ENCODE measurements at places on chromosomes 3 and 15.

DNA sequence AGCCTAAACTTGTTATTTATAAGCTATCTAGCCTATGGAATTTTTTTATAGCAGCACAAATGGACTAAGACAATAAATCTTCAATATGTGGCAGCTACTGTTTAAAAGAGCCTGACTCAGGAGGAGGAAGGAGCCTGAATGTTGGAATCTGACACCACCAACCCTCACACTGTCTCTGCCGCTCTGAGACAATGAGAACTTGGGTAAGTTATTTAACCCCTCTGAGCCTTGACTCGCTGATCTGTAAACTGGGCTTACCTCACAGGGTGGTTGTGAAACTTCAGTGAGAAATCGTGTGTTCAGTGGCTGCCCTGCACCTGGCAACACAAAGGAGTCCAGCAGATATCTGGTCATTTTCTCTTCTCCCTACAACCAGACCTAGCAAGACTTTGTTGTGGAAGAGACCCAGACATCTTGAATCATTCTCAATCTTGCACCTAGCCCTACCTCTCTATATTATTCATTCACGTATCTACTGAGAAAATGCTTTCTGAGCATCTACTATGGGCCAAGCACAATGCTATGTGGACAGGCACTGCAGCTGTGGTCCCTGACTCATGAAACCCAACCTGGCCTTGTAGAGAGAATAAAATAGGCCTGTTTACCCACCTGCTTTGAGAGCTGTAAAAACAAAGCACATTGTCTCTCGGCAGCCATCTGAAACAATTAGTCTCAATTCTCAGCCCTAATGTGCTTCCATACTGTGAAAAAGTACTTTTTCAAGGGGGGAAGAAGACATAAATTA lies 81.9 kb upstream of the SLC25A36 start:
- no peak for DNase-seq

- peak; percentile 37 for DNase-seq
Observed at GRCh38 chr3:184637705-184638104, 74.2 kb downstream of the MAGEF1 start.

GRCh38 chr15:38994310-38994709 lies 429.7 kb upstream of the RASGRP1 start:
- DNase-seq: no peak

- DNase-seq: no peak
Observed at GRCh38 chr3:16338999-16339398, 74.0 kb downstream of the OXNAD1 start.

- peak; percentile 25 for DNase-seq
Observed at GRCh38 chr3:10602769-10603768, 97.7 kb upstream of the ATP2B2 start.

GRCh38 chr3:54863786-54864185 lies 64.1 kb downstream of the LRTM1 start:
- no peak for DNase-seq

- no peak for DNase-seq
Observed at GRCh38 chr3:8442993-8443650, 58.5 kb upstream of the LMCD1 start.

GRCh38 chr15:22866079-22866478 lies 27.6 kb downstream of the NIPA2 start:
- no peak for DNase-seq

DNA sequence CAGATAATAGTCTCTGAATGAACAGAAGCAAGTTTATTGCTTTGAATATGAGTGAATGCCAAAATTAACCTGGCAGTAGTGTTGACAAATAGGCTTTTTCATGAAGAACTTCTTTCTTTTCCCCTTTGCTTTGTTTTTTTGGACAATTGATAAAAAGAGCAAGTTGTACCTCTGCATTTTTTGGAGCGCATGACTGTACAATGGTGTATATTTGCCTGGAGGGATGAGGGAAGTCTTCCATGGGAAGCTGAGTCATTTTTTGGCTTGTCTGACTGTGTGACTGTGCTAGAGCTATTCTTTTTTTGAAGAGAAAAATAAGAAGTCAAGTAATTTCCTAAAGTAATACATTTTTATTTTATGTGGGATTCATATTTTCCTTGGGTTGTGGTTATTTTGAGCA lies 186.9 kb downstream of the KLHL25 start:
- DNase-seq: no peak

GRCh38 chr3:25155652-25156471 lies 272.2 kb upstream of the RARB start:
- no peak for DNase-seq

DNA sequence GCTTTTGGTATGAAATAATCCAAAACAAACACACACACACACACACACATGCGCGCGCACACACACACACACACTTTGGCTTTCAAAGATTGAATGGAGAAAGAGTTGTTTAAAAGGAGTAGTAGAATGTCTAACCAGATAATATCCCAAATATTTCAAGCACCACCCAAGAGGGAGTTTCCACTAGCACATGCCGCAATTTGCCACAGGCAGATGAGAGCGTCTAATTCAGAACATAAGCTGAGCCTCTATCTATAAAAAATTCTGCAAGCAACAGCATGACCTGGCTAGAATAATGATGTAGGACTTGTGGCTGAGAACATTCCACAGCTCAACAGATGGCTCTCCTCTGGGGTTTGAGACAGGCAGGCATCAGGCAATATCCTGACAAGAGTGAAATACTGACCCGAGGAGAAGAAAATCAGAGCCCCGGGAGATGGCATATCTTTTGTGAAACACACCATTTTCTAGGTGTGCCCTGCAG lies 302.5 kb upstream of the GADL1 start:
- no peak for DNase-seq

GRCh38 chr3:8665407-8665896 lies 20.9 kb upstream of the SSUH2 start:
- no peak for DNase-seq

DNA sequence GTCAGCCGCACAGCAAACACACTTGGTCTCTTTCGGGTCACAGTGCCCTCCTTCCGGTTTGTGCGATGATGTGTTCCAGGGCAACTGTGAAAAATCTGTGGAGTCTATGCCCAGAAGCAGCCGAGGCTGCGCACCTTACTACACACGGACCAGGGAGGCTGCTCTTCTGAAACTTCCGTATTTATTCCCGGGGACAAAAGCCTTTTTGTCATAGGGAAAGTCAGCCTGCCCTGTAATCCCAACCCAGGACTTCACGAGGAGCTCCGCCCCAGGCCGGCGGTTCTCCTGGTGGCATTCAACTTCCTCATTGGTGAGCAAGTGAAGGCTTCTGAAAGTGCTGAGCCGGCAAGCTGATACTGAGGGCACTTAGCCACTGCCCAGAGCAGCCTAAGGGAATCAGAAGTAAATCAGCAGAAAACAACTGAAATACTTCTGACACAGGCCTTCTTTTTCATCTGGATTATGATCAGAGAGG lies 126.5 kb downstream of the FMN1 start:
- DNase-seq: no peak

DNA sequence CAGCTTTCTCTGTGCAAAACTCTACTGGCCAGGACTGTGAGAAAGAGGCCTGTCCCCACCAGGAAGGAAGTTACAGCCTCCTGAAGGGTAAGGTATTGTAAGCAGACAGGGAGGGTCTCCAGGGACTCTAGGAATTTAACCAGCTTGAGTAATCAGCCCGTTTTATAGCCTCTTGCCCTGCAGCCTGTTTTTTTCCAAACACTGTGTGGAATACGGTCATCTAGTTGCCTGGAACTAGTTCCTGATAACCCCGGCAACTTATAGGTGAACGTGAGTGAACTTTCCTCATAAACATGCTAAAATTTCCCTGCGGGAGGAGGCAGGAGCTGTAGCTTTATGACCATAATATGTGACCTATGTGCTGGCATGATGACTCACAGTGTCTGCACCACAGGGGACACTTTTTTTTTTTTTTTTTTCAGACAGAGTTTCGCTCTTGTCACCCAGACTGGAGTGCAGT lies 60.1 kb upstream of the DAZL start:
- no peak for DNase-seq

GRCh38 chr3:167198949-167199600 lies 181.0 kb downstream of the ZBBX start:
- no peak for DNase-seq

DNA sequence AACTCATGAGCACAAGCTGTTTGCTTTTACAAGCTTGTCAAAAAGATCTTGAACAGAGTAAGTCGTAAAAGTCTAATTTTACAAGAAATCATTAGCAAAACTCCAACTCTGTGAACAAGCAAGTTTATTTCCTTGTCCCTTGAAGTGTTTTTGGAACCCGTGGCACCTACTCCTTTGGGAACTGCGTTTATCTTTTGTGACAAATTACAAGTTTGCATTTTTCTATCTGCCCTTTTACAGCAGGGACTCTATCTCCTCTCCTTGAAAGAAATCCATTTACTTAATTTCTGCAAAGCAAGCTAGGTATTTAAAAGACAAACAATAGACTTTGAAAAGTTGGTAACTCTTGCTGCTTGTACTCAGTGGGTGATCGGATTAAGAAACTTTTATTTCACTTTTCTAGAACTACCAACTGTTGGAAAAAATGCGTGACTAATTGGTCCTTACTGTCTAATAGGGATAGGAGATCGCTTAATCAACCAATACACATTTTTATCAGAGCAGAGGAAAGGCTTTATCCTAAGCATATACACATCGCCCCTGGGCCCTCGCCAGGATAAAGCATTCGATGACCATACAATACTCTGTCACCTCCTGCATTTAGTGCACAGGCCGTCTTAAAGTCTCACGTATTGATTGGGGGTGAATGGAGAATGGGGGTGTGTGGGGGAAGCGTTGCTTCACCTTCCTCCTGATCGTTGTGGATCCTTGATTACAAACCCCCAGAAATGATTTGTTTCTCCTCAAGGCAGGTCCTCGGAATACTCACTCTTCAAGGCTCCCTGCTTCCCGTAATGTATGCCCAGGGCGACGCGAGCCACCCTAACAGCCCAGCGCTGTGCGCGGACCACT lies 1.7 kb downstream of the PRTG start:
- no peak for DNase-seq

DNA sequence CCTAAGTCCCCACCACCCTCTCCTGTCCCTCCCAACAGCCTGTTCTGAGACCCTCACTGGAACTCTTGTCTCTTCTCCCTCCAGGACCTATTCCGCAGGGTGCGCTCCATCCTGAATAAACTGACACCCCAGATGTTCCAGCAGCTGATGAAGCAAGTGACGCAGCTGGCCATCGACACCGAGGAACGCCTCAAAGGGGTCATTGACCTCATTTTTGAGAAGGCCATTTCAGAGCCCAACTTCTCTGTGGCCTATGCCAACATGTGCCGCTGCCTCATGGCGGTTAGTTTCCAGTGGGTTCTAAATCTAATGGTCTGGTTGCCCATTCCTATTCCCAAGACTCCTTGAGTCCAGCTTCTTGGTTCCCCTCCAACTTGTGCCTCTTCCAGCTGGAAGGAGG lies 9.3 kb downstream of the EIF4G1 start:
- DNase-seq: no peak

DNA sequence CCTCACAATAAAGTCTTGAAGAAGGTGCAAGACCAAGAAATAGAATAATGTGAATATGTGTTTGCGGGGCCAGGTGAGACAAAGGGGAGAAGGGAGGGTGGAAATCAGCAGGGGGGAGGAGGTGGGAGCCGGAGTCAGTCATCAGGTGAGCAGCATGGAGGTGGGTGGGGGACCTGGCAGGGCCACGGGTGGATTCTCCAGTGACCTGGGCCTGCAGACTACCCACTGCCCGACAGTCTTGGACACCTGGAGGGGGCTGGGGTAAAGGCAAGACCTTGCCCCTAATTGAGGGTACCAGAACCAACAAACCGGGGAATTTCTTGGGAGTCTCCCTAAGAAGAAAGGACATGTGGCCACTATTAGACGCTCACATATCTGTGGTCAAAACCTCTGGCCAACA lies 95.8 kb downstream of the CHSY1 start:
- DNase-seq: no peak

- DNase-seq: no peak
Observed at GRCh38 chr3:1591327-1592028, 498.7 kb downstream of the CNTN6 start.

- DNase-seq: no peak
Observed at GRCh38 chr3:104367000-104367399, 999.7 kb upstream of the ALCAM start.

DNA sequence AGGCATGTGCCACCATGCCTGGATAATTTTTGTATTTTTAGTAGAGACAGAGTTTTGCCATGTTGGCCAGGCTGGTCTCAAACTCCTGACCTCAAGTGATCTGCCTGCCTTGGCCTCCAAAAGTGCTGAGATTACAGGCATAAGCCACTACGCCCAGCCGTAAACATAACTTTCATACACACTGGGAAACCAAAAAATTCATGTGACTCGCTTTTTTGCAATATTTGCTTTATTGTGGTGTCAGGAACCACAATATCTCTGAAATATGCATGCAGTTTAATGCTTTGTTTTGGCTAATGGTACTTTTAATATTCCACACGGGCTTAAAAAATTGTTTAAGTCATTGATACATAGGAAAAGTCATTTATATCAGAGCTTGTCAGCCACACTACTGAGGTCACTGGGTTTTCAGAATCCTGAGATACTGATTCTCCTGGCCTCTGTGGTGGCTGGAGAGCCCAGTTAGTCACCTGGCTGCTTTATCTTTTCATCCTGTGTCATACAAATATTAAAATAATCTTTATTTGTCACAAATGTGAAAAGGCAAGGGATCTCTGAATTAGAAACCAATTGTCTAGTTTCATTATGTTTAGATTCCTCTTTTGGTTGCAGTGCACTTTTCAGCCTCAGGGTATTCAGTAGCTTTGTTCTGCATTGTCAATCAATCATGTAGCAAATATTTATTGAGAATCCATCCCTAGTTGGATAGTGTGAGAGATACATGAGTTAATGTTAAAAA lies 10.0 kb downstream of the TMEM62 start:
- DNase-seq: no peak

DNA sequence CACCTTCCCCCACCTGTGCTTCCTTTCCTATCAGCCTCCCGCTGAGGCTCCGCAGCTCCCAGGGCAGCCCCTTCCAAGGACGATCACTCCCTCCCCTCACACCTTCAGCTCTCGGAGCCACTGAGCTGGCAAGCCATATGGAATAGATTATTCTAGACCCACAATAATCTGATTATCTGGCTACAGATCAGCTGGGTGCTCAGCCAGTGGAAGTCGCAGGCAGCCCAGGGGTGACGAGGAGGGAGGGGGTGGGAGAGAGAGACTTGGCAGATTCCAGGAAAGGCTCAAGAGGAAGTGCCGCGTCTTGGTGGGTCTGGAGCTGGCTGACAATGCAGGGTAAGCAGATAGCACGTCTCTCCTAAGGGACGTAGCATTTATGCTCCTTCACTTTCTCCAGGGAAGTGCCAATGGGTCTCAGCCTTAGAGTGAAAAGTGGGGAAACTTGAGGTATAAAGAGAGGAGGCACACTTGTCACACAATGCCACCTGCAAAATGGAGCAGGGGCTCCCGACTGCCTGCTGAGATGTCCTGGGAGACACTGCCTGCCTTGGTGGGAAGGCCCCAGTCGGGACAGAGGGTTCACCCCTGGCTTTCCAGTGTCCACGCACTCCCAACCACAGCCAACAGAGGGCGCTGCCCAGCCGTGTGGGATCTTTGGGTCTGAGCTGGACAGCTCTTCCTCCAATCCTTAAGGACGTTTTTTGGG lies 9.4 kb upstream of the MESP1 start:
- peak; percentile 32 for DNase-seq

- no peak for DNase-seq
Observed at GRCh38 chr15:95698230-95698629, 632.3 kb upstream of the NR2F2 start.
